ENCODE measurements at places on chromosomes 1 and 21.

DNA sequence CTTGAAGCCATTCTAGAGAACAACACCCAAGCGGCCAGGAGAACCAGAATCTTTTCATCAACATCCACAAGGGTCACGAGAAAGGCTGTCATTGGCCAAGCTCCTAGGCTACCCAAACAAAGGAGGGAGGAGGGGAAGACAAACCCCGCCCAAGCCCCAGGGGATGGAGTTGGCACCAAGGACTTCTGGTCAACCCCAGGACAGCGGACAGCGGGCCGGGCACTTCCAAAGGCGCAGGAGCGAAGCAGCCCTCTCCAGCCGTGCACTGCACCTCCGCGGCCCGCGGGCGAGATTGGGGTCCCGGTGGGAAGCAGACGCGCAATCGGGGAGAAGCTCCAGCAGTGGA lies at the start of gene CLIC6:
CLIC6 (plus strand) TSS at position 192 of the 346 bp plus-strand sequence. CDS start 395 bp downstream, outside the sequence.
- DNase-seq: no peak

DNA sequence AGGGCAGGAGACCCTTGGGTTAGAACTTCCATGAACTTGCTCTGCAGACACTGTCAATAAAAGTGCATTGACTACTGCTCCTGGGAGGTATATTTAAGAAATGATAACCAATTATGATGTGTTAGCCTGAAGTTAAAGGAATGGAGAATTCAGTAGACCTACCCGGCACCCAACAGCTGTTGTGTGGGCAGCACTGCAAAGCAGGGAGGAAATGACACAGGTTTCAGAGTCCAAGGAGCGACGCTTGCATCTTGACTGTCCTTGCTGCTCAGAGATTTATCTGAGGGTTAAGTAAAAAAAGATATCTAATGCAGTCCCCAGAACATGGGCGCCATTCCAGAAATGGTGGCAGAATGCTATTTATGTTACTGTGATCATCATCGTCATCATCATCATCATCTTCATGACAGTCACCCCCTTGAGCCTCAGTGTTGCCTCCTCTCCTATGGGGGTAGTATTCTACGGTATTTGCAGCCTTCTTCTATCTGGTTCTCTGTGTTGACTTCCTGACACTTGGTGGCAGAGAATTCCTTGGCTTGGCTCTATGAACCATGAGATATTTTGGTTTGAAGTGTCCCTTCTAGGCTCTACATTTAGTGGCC lies 225.9 kb downstream of the KAZN start:
- DNase-seq: no peak

DNA sequence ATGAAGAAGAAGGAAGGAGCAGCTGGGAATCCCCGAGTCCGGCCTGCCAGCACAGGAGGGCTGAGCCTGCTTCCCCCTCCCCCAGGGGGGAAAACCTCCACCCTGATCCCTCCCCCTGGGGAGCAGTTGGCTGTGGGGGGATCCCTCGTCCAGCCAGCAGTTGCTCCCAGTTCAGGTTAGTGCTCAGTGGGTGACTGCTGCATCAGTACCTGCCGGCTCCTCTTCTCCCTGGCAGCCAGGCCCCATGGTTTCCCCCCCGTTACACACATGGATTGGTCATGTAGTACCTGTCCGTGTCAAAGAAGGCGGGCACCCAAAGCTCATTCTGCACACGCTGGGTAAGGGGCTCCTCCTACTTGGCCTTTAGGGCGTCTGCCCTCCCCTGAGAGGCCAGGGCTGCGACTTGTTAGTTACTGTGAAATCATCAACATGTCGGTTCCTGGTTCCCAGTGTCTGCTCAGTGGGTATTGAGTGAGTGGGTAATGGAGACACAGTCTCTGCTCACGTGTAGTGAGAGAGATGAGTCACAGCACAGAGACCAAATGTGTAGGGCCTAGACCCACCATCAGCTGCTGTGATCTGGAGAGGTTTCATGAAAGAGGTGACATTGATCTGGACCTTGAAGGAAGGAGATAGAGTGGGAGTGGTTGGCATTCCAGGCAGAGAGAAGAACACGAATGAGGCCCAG lies 11.5 kb downstream of the NECAP2 start:
- no peak for DNase-seq

DNA sequence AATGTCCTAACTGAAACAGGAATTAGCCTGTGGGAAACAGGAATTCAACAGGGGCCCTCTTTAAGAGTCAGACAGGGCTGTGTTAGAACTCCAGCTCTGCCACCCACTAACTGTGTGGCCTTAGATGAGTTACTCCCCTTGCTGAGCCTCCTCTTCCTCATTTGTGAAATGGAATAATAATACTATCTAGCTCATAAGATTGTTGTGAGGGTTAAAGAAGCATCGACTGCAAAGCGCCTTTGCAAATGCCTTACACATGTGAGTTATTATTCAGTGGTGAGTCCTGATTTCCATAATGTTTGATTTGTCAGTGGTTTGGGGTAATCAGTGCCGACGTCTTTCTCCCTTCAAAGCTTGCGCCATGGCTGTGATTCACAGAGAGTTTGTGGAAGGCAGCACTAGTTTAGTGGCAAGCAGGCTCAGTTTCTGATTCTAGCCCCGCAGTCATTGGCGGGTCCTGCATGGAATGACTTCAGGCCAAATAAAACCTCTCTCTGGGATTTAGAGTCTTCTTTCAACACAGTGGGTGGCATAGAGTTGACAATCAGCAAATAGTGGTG lies 388.5 kb downstream of the PLPP3 start:
- DNase-seq: no peak

- DNase-seq: no peak
Observed at GRCh38 chr1:212504171-212504803, 71.6 kb downstream of the NENF start.

GRCh38 chr1:168719306-168720111 lies 9.5 kb downstream of the DPT start:
- DNase-seq: no peak

DNA sequence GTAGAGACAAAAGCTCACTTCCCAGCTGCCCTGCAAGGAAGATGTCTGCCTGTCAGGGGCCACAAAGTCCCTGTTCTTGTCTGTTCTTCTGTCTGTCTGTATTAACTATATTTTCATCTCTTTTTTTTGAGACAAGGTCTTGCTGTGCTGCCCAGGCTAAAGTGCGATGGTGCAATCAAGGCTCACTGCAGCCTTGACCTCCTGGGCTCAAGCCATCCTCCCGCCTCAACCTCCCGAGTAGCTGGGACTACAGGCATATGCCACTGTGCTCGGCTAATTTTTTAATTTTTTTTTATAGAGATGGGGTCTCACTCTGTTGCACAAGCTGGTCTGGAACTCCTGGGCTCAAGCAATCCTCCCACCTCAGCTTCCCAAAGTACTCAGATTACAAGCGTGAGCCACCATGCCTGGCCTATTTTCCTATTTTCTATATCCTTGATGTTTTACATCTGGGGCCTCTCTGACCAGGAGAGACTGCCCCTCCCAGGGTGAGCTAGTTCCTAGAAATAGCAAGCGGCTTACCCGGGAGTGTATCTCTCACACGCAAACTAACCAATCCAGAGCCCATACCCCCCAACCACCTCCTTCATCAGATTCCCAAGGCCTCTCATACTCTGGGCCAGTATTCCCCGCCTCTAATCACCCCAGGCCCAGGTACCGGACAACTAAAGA lies 5.4 kb upstream of the KLHDC7A start:
- DNase-seq: no peak

DNA sequence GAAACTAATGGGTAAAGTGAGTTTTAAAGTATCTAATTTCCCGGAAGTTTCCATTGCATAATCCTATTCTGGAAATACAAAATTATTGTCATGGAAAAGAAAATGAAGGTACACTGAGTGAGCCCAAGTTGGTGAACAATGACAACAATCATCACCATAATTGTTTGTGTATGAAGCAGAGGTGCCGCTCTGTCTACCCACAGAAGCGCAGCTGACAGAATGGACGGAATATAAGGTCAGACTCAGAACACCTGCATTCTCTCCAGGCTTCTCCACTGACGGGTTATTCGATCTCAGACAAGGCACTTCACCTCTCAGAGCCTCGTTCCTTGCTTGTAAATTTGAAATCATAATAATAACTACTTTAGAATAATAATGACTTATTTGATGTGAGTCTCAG lies 99.1 kb upstream of the NGF start:
- no peak for DNase-seq
